Ecto neural progenitor cell (in vitro differentiated cells): ENCODE measurements at places on chromosomes 7 and 10.

GRCh38 chr7:311131-311680 is 21.2 kb downstream of the FOXL3 start:
- no peak for DNase-seq

GRCh38 chr7:72334066-72334465 is 78.1 kb downstream of the CALN1 start:
- no peak for DNase-seq

DNA sequence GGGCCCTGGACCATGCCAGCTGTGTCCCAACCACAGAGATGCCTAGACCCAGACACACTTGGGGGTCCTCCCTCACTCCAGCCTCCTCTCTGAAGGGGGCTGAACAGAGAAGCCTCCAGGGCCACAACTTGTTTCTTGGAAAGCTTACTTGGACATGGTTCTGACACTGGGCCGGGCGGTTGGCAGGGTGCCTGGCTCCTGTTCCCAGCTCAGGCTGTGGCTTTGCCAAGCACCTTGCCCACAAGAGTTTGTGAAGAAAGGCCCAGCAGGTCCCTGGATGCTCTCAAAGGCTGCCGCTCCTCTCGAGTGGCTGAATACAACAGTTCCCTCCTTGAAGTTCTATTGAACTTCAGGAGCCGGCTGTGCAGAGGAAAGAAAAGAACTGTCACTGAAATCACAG is 181.6 kb downstream of the PTPN20 start:
- no peak for DNase-seq

GRCh38 chr10:15242261-15242840 is 73.9 kb upstream of the NMT2 start:
- no peak for DNase-seq

DNA sequence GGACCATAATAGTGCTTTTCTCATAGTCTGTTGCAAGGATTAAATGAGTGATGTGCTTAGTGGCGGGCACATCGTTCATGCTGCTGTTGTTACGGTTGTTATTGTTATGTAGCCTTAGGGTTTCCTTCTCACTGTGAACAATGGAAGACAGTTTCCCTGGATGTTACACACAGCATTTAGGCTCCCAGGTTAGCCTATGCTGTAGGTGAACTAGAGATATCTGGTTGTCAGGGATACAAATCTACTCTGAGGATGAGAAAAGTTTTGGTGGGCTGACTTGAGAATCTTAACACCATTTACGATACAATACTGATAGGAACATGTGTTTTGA is 14.7 kb downstream of the SH3PXD2A start:
- DNase-seq: no peak

DNA sequence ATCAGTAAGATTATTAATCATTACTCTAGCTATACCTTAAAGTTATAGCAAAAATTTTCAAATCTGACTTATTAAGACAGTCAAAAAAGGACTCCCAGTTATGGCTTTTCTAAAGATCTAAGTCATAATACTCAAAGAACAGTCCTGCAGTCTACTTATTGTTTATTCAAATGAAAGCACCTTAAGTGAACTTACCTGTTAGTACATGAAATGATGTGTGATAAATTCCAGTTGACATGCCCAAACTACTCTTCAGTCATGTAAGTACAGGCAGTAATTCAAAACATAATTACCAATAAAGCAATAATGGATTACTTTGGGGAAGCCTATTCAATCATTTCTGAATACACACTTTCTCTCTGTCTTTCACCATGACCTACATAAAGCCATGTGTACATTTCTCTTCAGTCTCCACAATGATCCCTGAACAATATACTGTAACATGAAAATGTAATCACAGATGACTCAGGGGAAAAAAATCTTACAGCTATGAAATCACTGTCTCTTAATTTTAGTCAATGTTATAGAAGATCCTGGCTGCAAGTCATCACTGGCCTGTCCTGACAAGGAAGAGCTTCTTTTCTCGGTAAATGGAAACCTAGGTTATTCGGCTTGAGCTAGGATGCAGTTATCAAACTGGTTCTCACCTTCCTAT is 420.7 kb upstream of the LRRTM3 start:
- DNase-seq: no peak

DNA sequence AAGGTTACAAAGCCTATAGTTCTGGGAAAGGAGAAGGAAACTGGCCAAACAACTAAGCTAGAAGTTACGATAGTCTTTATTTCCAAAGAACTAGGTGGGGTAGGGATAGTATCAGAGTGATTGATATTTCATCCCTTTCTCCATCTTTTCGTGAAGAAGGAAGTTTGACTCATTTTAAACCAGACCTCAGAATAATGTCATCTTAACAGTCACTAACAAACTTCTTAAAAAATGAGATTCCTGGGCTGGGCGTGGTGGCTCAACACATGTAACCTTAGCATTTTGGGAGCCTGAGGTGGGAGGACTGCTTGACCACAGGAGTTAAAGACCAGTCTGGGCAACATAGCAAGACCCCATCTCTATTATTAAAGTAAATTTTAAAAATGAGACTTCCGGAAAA is 69.4 kb downstream of the ARL4A start:
- DNase-seq: no peak

GRCh38 chr10:45553155-45553554 is 119.4 kb downstream of the ZFAND4 start:
- DNase-seq: no peak

DNA sequence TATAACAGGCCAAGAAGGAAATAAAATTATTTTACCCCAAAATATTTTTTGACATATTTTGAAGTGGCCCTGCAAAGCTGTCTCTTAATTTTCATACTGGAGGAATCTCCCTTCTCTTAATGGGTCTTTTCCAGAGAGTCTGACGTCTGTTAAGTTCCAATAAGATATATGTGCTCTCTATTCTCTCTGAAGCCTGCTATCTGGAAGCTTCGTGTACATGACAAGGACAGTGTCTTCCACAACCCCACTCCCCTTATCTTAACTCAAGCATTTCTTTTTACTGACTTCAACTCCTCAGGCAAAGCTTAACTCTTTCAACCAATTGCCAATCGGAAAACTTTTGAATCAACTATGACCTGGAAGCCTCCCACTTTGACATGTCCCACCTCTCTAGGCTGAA is 29.2 kb upstream of the IL15RA start:
- DNase-seq: no peak

DNA sequence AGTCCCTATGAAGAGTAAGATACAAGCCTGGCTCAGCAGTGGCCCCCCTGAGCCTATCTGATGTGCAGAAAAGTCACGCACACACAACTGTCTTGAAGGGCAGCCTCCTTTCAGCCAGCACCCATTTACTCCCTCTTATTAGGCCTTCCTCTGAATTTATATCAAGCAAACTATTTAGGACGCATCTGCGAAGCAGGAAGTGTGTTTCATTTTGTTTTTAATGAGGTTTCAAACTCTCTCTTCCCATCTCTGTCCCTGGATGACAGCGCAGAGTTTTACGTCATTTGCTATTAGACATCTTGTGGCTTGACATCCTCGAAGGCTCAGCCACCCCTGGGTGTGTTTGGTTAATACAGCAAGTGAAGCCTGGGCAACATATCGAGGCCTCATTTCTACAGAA is 79.5 kb downstream of the CUX1 start:
- no peak for DNase-seq

- no peak for DNase-seq
Measured at GRCh38 chr7:37061849-37062559, 337.7 kb upstream of the AOAH start.

DNA sequence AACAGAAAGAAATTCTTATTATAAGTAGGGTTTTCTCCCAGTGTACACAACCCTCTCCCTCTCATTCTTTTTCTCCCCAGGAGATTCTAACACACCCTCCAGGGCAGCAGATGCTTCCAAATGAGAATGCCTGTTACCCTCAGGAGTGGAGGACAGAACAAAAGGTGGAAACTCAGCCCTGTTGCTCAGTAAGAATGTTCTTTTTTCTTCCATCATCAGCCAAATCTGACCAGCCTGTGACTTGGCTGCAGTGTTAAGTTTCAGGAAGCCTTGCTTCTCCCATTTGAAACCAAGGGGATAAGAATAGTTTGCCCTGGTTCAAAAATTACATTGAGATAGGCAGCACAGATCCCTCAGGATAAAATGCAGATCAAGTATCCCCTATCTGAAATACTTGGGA is 77.5 kb upstream of the EEPD1 start:
- no peak for DNase-seq

DNA sequence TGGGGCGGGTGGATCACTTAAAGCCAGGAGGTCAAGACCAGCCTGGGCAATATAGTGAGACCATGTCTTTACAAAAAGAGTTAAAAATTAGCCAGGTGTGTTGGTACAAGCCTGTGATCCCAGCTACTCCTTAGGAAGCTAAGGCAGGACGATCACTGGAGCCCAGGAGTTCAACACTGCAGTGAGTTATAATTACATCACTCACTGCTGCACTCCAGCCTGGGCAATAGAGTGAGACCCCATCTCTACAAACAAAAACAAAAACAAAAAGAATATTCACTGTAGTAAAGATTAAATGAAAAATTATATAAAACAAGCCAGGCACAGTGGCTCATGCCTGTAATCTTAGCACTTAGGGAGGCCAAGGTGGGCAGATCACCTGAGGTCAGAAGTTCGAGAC is 1047.6 kb upstream of the AUTS2 start:
- no peak for DNase-seq

GRCh38 chr10:3400348-3400747 is 227.8 kb upstream of the PITRM1 start:
- no peak for DNase-seq

DNA sequence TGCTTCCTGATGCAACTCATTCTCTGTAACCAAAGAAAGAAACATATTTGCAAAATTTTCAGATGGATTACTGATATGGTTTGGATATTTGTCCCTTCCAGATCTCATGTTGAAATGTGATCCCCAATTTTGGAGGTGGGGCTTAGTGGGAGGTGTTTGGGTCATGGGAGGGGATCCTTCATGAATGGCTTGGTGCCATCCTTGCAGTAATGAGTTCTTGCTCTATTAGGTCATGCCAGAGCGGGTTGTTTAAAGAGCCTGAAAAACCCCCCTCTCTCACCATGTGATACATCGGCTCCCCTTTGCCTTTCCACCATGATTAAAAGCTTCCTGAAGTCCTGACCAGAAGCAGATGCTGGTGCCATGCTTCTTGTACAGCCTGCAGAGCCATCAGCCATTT is 43.8 kb upstream of the PRKG1 start:
- DNase-seq: no peak

DNA sequence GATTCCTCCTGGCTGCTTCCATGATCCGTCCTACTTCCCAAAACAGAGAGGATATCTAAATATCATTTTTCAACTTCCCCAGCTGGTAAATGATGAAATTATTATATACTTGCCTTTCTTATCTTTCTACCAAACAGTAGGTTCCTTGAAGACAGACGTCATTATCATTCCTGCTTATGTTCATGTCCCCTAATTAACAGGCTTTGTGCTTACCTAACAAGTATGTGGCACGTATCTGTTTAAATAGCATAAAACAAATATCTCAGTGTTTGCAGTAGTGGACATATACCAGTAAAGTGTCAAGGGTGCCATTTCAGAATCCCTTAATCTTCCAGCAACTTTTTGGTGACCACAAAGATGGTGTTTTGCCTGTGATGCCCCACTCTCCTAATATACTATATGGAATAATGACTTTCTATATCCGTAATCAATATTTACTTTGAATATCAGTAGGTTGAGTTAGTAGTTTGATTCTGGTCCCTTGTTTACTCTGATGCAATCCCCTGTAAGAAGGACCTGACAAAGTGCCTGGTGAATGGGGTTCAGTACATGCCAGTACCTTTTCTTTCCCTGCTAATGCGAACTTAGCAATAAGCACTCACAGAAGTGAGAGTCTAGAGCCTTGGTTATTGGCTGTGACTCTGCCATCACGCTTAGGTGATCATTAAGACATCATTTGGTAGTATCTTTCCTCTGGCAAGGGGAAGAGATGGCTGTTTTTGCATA is 124.4 kb downstream of the ITIH5 start:
- no peak for DNase-seq

DNA sequence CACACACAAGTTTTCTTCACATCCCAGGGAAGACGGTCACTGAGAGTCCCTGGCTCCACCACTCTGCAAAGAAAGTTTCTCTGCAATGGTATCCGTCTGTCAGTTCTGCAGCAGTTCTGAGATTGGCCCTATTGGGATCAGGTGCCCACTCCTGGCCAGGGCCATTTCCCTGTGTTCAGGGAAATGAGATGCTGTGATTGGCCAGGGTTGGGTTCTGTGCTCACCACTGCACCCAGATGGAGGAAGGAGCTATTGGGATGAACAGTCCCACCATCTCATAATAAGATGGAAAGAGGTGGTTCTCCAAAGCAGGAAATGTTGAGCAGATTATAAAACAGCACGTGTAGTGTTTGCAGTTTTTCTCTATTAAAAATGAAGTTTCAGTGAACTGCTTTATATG is 13.3 kb upstream of the PIP4K2A start:
- no peak for DNase-seq

- DNase-seq: no peak
Measured at GRCh38 chr10:93465806-93466675, 16.1 kb downstream of the MYOF start.
